ENCODE measurements at places on chromosomes 13 and 19. TPM values are rescaled to one million over a fixed set of nuclear protein-coding genes. Genes with fewer than 3 reads are reported as not detected.

C13orf42 gene
- polyA plus RNA-seq: not detected

KLK10 gene
- 0.49 TPM for polyA plus RNA-seq

ZNF442 gene
- 0.54 TPM for polyA plus RNA-seq

CEACAM7 gene
- not detected for polyA plus RNA-seq

AMER2 gene
- not detected for polyA plus RNA-seq

FCAR gene
- polyA plus RNA-seq: 0.19 TPM

CLEC17A gene
- not detected for polyA plus RNA-seq

CABP5 gene
- not detected for polyA plus RNA-seq

ZNF575 gene
- 0.80 TPM for polyA plus RNA-seq

C19orf73 gene
- polyA plus RNA-seq: 1.9 TPM

TYROBP gene
- polyA plus RNA-seq: 23.9 TPM

ZNF296 gene
- 0.22 TPM for polyA plus RNA-seq

ZNF814 gene
- polyA plus RNA-seq: 8.7 TPM

SUPT5H gene
- 149 TPM for polyA plus RNA-seq

LRFN3 gene
- 3.7 TPM for polyA plus RNA-seq

CADM4 gene
- polyA plus RNA-seq: 8.1 TPM

CALR3 gene
- not detected for polyA plus RNA-seq

SIAH3 gene
- not detected for polyA plus RNA-seq

RDH8 gene
- not detected for polyA plus RNA-seq

TNNT1 gene
- polyA plus RNA-seq: 721 TPM

SIGLECL1 gene
- polyA plus RNA-seq: not detected

FFAR3 gene
- polyA plus RNA-seq: not detected

SHISA2 gene
- polyA plus RNA-seq: 0.22 TPM

GRK1 gene
- polyA plus RNA-seq: 0.22 TPM

ISYNA1 gene
- polyA plus RNA-seq: 137 TPM

LHB gene
- not detected for polyA plus RNA-seq

PRTN3 gene
- polyA plus RNA-seq: 0.12 TPM

DCLK1 gene
- 3.4 TPM for polyA plus RNA-seq

GPR18 gene
- not detected for polyA plus RNA-seq

CLDN10 gene
- 0.58 TPM for polyA plus RNA-seq

ELSPBP1 gene
- polyA plus RNA-seq: not detected

ZNF566 gene
- polyA plus RNA-seq: 2.6 TPM

RETN gene
- polyA plus RNA-seq: 8.5 TPM

KBTBD7 gene
- polyA plus RNA-seq: 2.8 TPM

PLIN4 gene
- 42.0 TPM for polyA plus RNA-seq

FCGBP gene
- polyA plus RNA-seq: 0.74 TPM

NDUFS7 gene
- polyA plus RNA-seq: 498 TPM

GRAMD1A gene
- 38.7 TPM for polyA plus RNA-seq

TEX101 gene
- not detected for polyA plus RNA-seq

MADCAM1 gene
- polyA plus RNA-seq: 0.80 TPM

F7 gene
- 0.07 TPM for polyA plus RNA-seq

LRP3 gene
- polyA plus RNA-seq: 8.5 TPM

ZNF675 gene
- polyA plus RNA-seq: 1.1 TPM

ZNF837 gene
- 0.88 TPM for polyA plus RNA-seq

UCHL3 gene
- 11.3 TPM for polyA plus RNA-seq

SHANK1 gene
- polyA plus RNA-seq: 0.17 TPM

ZNF135 gene
- polyA plus RNA-seq: 2.5 TPM

ZSCAN4 gene
- 0.29 TPM for polyA plus RNA-seq

ZNF600 gene
- 6.9 TPM for polyA plus RNA-seq

Data from heart right ventricle (tissue), 16 donors.